ENCODE measurements at places on chromosomes 1 and 21.

GRCh38 chr1:233477359-233477758 lies 136.5 kb upstream of the KCNK1 start:
- DNase-seq: no peak

GRCh38 chr1:198656500-198656932 lies 17.7 kb downstream of the PTPRC start:
- DNase-seq: no peak

- DNase-seq: no peak
Measured at GRCh38 chr1:51956528-51957509, 33.7 kb downstream of the RAB3B start.

DNA sequence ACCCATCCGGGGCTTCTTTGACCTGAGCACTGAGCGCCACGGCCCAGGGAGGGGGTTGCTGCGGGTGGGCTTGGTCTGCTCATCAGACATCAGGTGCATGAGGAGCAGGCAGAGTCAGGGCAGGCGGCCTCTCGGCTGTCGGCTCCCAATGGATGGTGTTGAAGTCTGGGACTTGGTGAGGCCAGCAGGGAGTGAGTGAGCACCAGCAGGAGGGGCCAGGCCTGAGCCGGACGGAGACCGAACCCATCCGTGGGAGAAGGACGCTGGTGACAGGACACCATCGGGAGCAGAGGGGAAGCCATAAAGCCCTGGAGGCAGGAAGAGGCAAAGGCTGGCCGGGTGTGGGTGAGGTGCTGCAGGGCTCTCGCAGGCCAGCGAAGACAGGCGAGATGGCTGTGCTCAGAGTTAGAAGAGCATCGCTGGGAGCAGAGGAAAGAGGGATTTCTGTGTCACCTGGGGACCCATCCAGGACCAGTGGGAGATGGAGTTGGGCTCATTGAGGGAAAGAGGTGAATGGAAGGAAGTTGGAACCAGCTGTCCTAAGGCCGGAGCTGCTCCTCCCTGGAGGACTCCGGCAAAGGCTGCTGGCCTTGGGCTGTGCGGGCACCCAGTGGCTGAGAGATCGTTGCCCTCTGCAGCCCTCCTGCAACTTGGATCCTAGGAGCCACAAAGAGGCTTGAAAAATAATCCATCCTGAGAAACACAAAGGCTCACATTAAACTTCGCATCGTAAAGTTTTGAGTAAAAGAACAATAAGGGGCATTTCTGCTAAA lies 49.9 kb downstream of the PDE9A start:
- no peak for DNase-seq
